ENCODE measurements at places on chromosomes 12 and 14. TPM values are rescaled to one million over a fixed set of nuclear protein-coding genes. Genes with fewer than 3 reads are reported as not detected.
A peak's percentile ranks its signal among the peaks of the same experiment; 100 is the strongest.

DNA sequence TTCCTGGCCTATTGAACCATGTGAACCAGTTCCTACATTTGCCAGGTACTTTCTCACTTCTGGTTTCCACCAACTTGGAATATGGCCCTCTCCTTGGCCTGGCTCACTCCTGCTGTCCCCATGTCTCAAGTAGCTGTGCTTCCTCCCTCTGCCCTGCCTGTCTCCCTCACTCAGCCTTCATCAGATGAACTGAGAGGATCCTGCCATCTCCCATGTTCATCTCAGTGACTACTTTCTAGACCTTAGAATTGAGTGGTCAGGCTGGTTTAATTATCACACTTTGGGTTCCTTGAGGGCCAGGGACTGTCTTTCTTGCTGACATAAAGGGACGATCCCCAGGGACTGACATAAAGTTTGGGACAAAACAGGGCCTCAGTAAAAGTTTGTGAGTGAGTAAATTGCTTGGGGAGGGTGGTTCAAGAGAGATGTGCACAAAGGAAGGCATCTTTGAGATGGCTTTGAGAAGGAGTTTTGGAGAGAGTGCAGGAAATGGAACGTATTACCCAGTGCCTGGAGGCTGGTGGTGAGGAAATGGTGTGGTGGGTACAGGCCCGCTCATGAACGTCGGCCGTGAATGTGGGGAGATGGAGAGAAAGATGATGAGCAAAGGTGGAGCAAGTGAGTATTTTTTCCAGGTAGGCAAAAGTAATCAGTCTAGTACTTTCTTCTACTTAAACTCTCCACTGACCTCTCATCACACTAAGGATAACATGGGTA is 20.8 kb downstream of the DYRK2 start:
- DNase-seq, result no peak

DNA sequence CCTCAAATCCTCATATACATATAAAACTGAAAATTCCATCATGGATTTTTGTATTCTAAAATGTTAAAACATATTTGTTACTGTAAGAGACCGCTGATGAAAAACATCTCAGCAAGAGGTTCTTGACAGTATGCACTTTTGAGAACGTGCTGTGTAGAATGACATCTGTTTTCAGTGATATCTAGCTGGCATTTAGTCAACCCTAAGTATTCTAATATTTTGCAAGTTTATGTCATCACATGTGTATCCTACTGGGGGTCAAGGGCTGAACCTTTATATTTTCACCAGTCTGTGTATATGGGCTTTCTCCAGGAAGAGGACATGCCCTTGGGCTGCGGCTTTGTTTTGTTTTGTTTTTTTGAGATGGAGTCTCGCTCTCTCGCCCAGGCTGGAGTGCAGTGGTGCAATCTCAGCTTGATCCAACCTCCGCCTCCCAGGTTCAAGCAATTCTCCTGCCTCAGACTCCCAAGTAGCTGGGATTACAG is 22.0 kb upstream of the YARS2 start:
- DNase-seq, result no peak

- DNase-seq, result peak; percentile 14
These were observed 33.6 kb downstream of the CDKL1 start for GRCh38 chr14:50362764-50363713.

DNA sequence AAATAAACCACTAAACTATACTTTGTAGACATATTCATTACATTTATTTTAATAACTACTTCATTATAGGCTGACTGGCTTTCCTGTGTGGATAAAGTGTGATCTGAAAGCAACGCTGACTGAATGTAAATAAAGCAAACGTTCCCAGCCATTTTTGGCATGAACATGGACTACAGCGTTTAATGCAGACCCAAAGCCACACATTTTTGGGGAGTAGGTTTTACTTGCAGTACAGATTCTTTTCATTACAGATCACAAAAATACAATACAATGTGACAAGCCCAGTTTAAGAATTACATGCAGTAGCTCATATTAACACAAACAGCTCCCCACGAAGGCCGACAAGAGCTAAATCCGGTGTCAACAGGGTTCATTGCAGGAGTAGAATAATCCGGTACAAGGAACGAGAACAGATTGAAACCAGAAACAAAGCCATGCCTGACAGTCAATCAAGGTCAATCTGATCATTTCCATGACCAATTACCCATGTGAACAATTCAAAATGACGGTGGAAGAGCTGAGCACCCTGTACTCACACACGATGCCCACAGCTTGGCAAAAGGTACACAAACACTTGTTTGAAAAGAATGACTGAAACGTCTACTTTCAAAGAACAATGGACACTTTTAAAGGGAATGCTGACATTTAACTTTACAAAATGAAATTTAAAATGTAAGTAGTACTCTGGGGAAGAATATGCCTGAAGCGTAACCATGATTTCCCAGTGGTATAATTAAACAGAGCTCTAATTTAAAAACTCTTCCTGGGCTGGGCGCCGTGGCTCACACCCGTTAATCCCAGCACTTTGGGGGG is 5.3 kb downstream of the BAG5 start:
- DNase-seq, result no peak

DNA sequence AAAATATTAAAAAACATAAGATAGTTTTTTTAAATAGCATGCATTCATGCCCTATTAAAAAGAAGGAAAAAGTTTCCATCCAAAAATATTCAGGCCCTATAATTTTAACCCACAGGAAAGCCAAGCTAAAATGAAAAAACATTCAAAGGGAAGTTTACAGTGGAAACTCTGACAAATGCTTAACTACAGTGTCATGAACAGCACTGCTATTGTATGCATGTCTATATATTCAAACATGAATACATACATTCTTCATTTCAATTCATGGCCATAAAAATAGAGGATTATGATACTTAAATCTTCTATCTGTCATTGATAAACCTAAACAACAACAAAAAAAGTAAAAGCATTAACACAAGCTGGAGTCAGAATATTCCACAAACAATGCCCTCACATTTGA is 67.4 kb downstream of the PPP2R5E start:
- DNase-seq, result no peak

GRCh38 chr14:70077005-70077404 is 111.7 kb downstream of the SLC8A3 start:
- no peak for DNase-seq

Gene LETMD1
- 27.6 TPM for total RNA-seq

GRCh38 chr12:89504560-89505346 is 19.8 kb downstream of the GALNT4 start:
- DNase-seq, result peak; percentile 75

DNA sequence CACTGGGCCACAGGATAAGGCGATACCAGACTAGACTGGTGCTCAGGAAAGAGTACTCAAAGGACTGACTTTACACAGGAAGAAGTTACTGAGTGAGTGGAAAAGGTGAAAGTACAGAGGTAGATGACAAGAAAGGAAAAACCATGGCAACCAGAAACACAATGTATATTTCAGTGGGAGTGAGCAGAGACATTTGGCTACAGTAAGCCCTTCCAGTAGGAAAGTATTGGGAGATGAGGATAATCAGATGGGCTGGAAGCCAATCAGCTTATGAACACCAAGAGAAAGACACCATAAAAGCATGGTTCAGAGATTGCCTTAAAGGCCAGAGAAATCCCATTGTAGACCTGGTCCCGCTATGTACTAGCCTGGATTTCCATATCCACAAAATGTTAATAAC is 51.6 kb downstream of the TMTC1 start:
- DNase-seq, result no peak

GRCh38 chr14:33332497-33332896 is 393.8 kb downstream of the NPAS3 start:
- DNase-seq, result no peak

DNA sequence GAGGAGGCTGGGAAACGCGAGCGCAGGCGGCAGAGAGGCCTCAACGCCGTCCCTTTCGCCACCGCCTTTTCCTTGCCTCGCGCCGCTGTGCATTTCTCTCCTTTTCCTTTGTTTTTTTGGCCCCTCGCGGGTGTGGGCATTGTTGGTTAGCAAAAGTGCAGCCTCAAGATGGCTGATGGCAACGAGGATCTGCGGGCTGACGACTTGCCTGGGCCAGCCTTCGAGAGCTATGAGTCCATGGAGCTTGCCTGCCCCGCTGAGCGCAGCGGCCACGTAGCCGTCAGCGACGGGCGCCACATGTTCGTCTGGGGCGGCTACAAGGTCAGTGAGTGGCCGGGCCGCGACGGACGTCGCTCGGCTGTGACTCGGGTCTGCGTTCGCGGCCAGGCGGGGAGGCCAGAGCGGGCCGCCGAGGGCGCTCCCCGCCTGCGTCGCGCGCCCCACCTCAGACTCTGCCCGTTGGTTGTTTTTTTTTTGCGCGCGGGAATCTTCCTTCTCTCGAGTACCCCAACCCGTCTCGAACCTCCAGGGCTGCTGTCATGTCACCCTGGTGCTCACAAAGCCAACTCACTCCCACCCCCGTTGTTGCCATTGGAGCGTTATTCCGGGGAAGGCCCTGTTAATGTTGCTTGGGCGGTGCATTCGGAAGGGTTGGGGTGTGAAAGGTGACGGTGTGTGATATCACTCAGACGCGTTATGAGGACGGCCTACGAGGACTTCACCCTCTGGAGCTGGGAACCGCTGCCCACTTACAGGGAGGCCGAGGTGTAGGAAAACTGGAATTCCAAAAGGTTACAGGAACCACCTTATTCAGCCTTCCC is 558 bp downstream of the KLHDC2 start:
- peak; percentile 66 for DNase-seq

Gene WNT5B
- 102 TPM for total RNA-seq

Gene ACVRL1
- total RNA-seq, result 5.8 TPM

DNA sequence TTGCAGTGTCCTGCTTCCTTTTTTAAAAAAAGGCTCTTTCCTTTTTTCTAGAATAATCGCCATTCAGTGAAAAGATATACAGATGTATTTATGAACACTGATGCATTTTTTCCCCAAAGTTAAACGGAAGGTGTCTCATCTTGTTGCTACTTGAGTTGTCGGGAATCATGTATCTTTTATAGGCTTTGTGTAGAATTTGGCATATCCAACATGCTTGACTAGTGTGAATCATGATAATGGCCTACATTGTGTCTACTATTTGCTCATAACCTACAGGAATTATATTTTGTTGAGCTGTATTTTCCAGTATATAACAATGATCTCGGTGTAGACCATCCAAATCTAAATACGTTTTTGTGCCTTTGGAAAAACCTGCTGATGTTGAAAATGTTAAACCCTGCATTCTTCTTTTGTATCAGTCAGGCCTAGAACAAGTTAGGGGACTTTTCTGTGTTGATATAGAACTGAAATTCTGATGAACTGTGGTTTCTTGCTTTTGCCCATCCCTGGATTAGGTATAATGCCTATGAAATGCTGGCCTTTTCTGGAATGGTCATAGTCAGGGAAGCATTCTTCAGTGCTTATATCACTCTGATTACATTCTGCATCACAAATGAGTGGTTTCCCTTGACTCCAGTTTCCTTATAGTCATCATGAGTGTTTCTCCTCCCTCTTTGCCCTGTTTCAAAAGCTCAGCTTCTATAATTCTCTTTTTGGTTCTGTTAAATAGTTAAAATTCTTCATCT is 10.8 kb downstream of the BMAL2 start:
- peak; percentile 97 for DNase-seq

DNA sequence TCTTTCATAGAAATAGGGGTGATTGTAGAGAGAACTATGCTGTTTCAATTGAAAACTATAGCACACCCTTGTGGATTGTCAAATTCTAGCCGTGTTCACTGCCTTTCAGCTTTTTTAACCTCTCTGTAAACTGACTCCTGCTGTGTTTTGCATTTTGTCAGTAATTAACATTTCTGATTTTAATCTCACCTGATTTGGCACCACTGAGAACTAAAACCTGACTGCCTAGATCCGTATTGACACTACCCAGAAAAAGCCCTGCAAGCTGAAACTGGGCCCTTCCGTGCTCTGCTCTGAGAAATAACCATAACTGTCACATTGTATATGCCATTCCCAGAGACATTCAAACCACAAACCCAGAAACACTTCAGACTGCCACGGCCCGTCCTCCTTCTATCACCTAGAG is 26.6 kb upstream of the ETV6 start:
- no peak for DNase-seq

GRCh38 chr12:110116623-110117022 is 7.5 kb upstream of the IFT81 start:
- DNase-seq, result no peak

GRCh38 chr12:117318591-117318990 is 42.8 kb downstream of the NOS1 start:
- no peak for DNase-seq

- no peak for DNase-seq
These were observed 117.3 kb downstream of the TXNDC16 start for GRCh38 chr14:52434955-52435354.

Gene OAS1
- total RNA-seq, result not detected

DNA sequence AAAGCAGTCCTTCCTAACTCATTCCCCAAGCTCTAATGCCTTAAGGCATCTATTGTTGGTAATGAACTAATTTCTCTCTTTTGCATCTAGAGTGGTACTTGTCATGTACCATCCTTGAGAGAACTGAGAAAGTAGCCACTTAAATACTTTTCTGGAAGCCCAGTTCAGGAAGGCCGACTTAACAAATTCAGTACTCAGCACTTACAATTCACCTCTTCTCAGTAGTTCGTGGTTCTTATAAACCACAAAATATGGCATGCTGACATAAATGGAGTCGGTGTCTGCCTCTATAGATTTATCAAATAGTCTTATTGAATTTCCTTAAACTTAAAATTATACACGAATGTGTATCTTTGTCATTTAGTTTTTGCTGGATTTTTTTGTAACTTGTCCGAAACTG is 9.4 kb upstream of the COCH start:
- no peak for DNase-seq

GRCh38 chr12:19245666-19246065 is 116.1 kb downstream of the PLEKHA5 start:
- no peak for DNase-seq

GRCh38 chr12:110253176-110253575 is 27.9 kb upstream of the ATP2A2 start:
- DNase-seq, result peak; percentile 61

- no peak for DNase-seq
These were observed 111.5 kb downstream of the PRMT8 start for GRCh38 chr12:3602488-3602887.

DNA sequence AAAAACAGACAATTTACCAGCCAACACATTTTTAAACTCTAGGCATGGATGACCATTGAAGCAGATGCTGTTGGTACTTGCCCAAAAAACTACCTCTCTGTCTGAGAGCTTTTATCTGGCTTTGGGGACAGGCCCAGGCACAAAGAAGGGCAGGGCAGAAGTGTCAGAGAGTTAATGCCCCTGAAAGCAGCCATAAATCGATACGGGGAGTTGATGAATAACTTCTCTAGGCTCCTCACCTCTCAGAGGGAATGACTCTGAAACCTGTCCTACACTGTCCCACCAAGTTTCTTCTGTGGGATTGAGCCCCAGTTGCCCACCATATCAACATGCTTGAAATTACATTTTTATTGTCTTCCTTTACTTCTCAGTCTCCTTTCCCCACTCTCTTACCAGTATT is 113.0 kb upstream of the DAAM1 start:
- DNase-seq, result no peak

- DNase-seq, result peak; percentile 51
These were observed 7.8 kb upstream of the DTX1 start for GRCh38 chr12:113048716-113049127.

Gene SMCO2
- total RNA-seq, result not detected

Gene KCNH3
- not detected for total RNA-seq

- no peak for DNase-seq
These were observed 85.4 kb upstream of the SLC38A2 start for GRCh38 chr12:46457958-46458357.
